A172 (cell line): ENCODE measurements at places on chromosomes 4 and X.

GRCh38 chr4:82620126-82620735 is 58.4 kb upstream of the TMEM150C start:
- DNase-seq: no peak

GRCh38 chrX:20591246-20591645 is 324.5 kb upstream of the RPS6KA3 start:
- DNase-seq: no peak

GRCh38 chr4:87112063-87112462 is 108.4 kb downstream of the KLHL8 start:
- no peak for DNase-seq

GRCh38 chrX:5681159-5681558 is 547.5 kb downstream of the NLGN4X start:
- no peak for DNase-seq

- DNase-seq: no peak
Measured at GRCh38 chrX:46626566-46626965, 53.0 kb downstream of the CHST7 start.

GRCh38 chrX:57528670-57529255 is 63.0 kb upstream of the ZXDB start:
- DNase-seq: no peak

DNA sequence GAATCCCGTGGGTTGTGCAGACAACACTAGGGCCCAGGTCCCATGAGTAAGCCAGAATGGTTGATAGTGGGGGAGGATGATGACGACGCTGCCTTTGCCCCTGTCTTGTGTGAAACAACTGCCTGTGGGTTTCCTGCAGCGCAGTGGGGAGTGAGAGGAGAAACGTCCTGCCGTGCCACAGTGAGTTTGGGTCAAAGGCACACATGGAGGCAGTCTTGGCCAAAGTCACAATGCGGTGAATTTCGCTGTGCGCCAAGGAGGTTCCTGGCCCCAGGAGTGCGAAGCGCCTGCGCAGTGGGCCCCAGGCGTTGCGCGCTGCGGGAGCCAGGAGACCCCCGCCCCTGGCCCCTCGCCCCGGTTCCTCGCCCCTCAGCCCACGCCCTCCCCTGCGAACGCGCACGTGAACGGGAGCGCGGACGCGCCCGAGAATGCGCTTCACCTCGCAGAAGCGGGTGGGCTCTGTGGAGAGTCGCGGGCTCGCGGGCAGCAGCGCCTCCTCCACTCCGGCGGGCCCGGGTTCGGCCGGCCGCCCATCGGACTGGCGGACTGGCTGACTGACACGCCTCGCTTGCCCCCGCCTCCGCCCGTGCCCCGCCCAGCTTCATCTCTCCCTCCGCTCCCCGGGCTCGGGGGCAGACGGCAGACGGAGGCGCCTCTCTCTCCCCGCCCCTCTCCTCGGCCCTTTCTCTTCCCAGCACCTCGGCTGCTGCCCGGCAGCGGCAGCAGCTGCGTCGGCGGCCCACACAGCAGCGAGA is at the start of gene NUDT10:
NUDT10 (plus strand) TSS at position 635 of the 755 bp plus-strand sequence. CDS start 144 bp downstream, outside the sequence.
- no peak for DNase-seq

DNA sequence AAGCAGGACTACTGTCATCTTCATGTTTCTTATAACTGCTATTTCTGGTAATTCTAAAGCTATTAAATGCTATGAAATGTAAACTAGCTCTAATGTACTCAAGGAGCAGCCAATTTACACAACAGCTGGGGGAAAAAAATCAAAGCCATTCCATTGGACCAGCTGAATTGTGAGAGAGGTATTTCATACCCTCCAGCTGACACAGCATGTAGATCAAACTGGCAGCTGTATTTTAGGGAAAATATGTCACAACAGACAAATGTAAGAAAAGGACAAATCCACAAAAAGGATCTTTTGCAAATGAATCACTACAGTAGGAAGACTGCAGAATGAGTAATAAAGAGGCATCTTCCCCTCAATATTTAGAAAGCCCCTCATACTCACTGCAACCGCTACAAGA is 65.2 kb upstream of the FAM47B start:
- DNase-seq: no peak

DNA sequence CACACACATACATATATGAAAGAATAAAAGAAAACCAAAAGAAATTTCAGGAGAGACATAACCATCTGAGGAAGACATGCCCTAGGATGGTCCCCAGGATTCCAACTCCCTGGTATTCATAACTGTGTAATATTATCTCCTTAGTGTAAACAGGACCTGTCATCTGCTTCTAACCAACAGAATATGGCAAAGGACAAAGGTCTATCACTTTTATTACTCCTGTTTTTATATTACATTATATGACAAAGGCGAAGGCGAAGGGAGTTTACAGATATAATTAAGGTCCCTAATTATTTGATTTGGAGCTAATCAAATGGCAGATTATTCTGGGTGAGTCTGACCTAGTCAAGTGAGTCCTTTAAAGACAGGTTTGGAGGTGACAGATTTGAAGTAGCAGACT is 155.1 kb downstream of the MID1 start:
- DNase-seq: no peak

GRCh38 chr4:113003841-113004240 is 45.6 kb upstream of the ANK2 start:
- DNase-seq: no peak
